Aorta (tissue), 5 donors: ENCODE measurements at places on chromosomes 16 and 17.

DNA sequence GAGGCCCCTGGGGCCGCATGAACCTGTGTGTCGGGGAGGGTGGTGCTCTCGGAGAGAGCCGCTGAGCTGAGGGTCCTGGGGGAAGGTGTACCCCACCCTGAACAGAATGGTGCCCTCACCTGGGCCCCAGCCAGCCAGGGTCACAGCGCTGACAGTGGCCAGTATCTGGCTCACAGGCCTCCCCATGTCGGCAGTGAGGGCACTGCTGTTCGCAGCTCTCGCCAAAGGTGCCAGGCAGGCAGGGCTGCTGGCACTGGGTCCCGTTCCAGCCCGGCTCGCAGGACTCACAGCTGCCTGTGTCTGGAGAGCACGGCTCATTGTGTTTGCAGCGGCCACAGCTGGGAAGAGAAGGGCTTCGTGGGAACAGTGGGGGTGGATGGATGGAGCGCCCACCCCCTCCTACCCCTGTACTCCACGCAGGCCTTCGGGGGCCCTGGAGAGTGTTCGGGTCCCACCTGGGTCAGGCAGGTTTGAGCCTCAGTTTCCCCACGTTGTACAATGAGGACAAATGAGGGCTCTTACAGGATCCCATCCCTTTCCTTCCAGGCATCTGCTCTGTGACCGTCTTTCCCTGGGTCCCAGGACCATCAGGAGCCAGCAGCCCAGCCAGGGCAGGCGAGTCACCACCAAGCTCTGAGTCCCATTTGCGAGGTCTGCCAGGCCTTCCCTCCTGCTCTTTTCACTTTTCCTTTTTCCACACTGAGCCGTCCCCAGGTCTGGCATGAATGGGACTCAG lies 5.0 kb downstream of the SCARF1 start:
- no peak for DNase-seq

GRCh38 chr16:77289331-77289809 lies 90.2 kb downstream of the SYCE1L start:
- DNase-seq, result no peak

DNA sequence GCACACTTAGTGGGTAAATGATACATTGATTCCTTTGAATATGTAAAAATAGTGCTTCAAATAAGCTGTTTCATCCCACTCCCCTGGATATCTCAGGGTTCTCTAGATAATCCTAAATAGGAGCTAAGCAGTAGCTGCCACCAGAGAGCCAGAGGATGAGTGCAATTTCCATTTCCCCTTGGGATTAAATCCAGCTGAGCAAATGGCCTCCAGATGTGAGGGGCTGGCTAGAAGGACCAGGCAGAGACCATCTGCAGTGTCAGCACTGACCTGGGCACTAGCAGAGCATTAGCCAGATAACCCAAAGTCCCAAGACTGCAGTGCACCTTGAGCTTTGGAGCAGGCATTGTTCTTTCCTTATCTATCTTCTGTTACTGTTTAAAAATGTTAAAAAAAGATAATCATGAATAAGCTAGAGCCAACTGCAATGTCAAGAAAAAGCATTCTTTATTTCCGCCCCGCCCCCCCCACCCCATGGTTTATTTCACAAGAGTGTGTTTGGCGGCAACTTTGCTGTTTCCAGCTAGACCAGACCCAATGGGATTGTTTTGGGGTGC lies 19.5 kb downstream of the GPR179 start:
- no peak for DNase-seq

- no peak for DNase-seq
Measured at GRCh38 chr16:80250381-80250780, 290.4 kb upstream of the DYNLRB2 start.

- DNase-seq, result no peak
Measured at GRCh38 chr17:57677858-57678257, 67.2 kb downstream of the CCDC182 start.

- no peak for DNase-seq
Measured at GRCh38 chr17:74135391-74136167, 67.9 kb upstream of the RPL38 start.

- DNase-seq, result peak; percentile 75
Measured at GRCh38 chr16:2148714-2149629, 547 bp downstream of the RAB26 start.

DNA sequence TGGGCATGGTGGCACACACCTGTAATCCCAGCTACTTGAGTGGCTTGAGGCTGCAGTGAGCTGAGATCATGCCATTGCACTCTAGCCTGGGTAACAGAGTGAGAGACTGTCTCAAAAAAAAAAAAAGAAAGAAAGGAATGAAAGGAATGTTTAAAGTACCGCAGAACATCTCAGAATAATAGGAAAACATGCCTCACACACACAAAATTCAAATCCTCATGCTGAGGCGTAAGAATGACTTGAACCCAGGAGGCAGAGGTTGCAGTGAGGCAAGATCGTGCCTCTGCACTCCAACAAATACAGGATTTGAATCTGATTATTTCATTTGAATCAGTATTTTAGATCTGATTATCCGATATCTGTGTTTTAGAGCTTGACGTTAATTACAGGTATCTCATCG lies 21.3 kb upstream of the GAA start:
- DNase-seq, result no peak

DNA sequence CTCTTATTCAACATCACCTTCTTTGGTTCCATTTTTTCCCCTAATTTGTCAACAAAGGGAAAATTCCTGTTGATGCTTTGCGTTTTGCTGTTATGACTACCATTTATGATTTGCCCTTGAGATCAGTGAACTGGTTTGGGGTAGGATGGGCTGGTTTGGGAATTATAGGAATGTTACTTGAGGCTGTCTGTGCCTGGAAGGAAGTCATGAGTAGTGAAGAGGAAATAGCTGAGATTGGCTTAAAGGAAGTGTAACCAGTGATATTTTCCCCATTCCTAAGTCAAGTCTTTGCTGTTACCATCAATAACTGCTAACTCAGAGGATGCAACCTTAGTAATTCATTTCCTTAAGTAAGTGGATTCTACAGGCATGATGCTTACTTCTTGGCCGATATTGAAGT lies 179.2 kb downstream of the MAP2K6 start:
- no peak for DNase-seq

GRCh38 chr17:19305256-19305655 lies 57.3 kb downstream of the B9D1 start:
- DNase-seq, result peak; percentile 32

- DNase-seq, result no peak
Measured at GRCh38 chr16:14400285-14400977, 229.6 kb downstream of the PARN start.

- no peak for DNase-seq
Measured at GRCh38 chr16:86050591-86051367, 151.8 kb downstream of the IRF8 start.

GRCh38 chr16:17343728-17344127 lies 127.0 kb downstream of the XYLT1 start:
- no peak for DNase-seq

DNA sequence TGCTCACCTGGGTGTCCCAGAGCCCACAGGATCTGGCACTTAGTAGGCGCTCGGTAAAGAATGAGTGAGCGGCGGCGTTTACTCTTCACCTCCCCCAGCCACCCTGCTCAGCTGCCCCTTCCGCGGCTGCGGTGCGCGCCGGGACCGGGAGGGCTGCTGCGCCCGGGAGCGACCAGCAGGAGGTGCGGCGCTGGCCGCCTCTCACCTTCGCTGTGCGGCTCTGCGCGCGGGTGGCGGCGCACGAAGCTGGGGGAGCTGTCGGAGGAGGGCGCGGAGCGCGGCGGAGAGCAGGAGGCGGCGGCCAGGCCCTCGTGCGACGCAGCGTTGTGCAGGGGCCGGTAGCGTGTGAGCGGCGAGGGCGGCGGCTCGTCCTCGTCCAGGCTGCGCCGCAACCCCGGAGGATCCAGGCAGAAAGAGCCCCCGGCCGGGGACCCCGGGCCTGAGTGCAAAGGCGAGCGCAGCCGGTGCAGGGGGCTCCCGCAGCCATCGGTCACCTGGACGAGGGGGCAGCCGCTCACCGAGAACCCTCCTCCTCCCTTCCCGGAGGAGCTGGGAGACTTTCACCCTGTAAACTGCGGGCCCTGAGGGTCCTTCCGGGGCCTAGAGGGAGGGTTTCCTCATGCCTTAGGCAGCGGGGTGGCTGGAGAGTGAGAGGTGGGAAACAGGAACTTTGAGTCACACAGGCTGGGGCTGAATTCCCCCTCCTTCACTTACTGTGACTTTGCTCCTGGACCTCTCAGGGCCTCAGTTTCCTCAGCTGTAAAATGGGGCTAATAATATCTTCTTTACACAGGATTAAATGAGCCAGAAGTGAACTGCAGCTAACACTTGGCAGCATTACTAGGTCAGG lies 12.5 kb downstream of the SAMD14 start:
- DNase-seq, result peak; percentile 89

DNA sequence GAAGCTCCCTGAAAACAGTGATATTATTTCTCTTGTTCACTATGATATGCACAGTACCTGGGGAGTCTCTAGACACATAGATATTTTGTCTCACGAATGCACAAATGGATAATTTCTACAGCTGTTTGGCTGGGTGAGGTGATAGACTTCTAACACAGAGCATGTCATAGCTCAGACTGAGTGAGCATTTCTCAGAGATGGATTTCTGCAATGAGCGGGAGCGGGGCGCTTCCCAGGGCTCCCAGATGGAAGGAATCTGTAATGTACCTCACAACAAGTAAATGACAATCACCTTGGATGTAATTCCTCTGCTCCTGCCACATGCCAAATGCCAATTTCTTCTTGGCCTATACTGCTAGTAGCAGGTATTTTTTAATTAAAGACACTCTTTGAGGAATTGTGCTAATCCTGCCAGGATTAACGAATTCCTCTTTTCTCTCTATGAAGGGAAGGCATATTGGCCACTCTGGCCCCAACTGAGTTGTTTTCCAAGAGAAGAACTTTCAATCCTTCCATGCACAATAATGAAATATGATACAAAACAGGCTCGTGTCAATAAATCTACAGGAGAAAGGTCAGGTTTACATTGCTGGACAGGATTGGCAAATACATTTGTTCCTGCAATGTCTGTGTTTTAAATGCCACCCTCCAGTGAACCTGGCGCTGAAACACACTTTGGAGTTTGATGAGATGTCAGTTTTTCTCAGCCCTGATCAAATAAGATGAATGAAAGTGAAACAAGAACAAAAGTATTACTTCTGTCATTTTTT lies 185.3 kb downstream of the CBLN1 start:
- no peak for DNase-seq

GRCh38 chr16:82167670-82168069 lies 2.4 kb downstream of the MPHOSPH6 start:
- DNase-seq, result no peak

DNA sequence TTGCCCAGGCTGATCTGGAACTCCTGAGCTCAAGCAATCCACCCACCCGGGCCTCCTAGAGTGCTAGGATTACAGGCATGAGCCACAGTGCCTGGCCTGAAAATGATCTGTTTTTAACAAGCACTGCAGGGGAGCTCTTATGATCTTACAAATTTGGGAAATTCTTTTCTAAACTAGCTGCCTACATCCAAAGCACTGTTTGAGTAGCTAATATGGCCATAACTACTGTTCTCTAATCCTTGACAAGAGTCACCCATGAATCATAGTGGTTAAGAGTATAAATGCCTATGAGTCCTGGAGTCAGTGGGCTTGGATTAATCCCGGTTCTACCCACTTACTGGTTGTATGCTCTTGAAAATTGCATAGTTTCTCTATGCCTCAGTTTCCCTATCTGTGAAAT lies 1.4 kb upstream of the CPPED1 start:
- DNase-seq, result no peak

DNA sequence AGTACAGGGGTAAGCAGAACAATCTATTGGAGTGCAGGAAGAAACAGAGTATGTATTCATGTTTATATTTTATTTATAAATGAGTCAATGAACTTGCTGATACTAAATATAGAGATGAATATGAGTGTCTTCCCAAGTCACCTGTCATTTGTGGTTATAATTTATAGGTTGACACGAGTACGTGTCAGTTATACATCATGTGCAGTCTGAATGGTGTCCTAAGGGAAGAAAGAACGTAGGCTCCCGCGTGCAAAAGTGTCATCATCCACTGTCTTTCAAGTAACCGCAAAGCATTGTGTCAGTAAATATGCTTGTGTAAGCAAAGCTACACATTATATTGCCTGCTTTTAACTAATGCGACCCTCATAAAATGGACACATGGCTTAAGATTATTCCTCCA lies 786.1 kb downstream of the KCNJ2 start:
- DNase-seq, result no peak

- no peak for DNase-seq
Measured at GRCh38 chr17:60077672-60078519, 825 bp downstream of the HEATR6 start.

- no peak for DNase-seq
Measured at GRCh38 chr17:81231121-81231645, 7.7 kb downstream of the TEPSIN start.

DNA sequence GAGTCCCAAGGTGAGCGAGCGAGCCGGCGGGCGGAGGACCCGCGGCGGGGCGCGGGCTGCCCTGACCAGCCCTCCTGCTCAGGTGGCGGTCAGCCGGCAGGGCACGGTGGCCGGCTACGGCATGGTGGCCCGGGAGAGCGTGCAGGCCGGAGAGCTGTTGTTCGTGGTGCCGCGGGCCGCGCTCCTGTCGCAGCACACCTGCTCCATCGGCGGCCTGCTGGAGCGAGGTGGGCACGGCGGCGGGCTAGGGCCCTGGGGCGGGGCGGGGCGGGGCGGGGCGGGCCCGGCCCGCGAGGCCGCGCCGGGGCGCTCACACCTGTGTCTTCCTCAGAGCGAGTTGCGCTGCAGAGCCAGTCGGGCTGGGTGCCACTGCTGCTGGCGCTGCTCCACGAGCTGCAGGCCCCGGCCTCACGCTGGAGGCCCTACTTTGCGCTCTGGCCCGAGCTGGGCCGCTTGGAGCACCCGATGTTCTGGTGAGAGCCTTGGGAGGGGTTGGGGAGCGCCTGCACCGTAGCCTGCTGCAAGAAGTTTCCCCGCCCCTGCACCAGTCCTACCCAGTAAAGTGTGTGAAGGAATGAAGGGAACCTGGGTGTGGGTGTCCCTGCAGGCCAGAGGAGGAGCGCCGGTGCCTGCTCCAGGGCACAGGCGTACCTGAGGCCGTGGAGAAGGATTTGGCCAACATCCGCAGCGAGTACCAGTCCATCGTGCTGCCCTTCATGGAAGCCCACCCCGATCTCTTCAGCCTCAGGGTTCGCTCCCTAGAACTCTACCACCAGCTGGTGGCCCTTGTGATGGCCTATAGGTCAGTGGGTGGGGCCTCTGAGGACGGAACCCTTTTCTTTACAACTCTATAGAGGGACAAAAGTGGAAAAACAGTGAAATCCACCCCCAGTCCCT lies 802 bp downstream of the SETD6 start:
- peak; percentile 58 for DNase-seq

DNA sequence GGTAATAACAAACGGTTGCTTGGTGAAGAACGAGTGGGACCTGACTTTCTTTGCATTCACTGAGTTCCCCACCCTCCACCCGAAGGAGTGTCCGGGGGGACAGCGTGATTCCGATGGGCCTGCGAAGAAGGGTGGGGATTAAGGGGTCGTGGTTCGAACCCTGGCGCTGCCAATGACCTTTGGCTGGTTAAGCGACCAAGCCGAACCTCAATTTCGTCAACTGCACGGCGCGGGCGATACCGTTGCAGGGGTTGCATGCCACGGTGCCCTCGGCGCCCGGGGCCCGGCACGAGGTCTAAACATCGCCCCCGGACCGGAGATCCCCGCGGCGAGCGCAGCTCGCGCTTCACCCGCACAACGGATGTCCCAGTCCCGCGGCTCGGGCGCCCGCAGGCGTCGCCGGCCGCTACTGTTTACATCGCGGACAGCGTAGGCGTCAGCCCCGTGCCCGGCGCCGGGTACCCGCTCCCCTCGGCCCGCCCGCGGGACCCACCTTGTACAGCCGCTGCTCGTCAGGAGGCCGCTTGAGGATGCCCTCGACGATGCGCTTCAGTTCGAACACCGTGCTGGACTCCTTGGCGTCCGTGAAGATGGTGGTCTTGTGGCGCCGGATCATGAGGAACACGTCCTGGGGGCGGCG lies 460 bp downstream of the ELOB start:
- peak; percentile 58 for DNase-seq
